Hematopoietic multipotent progenitor cell (in vitro differentiated cells): ENCODE measurements at places on chromosomes 2 and 18.

GRCh38 chr2:30074023-30074422, 72.8 kb upstream of the YPEL5 start:
- DNase-seq, result no peak

- DNase-seq, result no peak
Measured at GRCh38 chr2:102551329-102552096, 67.8 kb upstream of the SLC9A2 start.

DNA sequence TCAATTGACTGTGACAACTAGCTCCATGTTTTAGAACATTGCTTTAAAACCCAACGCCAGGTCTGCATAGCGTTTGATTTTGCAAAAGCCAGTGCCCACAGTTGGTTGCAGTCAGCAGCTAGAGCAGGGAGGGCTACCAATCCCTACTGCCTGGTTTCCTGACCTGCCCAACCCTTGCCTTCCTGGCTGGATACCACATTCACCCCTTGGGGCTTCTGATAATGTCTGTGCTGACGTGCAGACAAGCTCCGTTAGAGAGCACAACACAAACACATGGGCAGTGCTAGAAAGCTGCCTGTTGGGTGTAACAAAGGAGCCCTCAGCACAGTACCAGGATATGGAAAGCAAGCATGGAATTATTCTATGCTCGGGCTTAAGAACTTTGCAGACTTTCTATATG, 71.4 kb upstream of the THSD7B start:
- DNase-seq, result no peak

- no peak for DNase-seq
Measured at GRCh38 chr2:12819103-12819475, 102.4 kb downstream of the TRIB2 start.

DNA sequence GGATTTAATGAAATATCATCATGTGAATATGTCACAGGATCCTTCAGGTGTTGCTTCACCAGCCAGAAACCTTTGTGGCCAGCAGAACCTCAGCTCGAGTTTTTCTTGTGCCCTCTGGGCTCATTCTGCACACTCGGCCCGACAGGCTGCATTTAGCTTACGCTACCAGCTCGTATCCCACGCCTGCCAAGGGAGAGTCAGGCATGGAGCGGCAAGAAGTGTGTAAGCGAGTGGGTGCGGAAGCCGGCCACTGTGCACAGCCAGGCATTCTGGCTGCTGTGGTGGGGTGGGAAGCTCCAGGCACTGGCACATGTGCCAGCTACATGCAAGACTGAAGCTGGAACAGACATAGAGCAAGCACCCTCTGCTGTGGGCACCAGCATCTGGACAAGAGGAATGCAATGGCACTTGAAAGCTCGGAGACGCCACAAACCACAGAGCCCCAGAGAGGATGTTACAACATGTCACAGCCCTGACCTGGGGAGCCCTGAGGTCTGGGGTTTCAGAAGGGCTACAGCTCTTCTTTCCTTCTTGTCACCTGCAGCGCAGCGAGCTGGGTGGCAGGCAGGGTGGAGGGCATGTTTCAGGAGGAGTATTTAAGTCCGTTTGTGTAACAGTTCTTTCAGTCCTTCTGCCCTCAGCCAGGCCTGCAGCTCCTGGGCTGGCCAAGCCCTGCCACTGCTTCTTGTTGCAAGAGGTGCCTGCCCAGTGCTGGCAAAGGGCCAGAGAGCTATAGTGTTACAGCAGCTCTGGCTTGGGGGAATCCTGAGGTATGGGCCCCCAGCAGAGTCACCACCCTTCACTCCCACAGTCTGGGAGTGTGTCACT, 257.3 kb upstream of the HNMT start:
- DNase-seq, result no peak

GRCh38 chr18:68735483-68736343, 20.8 kb upstream of the TMX3 start:
- no peak for DNase-seq

DNA sequence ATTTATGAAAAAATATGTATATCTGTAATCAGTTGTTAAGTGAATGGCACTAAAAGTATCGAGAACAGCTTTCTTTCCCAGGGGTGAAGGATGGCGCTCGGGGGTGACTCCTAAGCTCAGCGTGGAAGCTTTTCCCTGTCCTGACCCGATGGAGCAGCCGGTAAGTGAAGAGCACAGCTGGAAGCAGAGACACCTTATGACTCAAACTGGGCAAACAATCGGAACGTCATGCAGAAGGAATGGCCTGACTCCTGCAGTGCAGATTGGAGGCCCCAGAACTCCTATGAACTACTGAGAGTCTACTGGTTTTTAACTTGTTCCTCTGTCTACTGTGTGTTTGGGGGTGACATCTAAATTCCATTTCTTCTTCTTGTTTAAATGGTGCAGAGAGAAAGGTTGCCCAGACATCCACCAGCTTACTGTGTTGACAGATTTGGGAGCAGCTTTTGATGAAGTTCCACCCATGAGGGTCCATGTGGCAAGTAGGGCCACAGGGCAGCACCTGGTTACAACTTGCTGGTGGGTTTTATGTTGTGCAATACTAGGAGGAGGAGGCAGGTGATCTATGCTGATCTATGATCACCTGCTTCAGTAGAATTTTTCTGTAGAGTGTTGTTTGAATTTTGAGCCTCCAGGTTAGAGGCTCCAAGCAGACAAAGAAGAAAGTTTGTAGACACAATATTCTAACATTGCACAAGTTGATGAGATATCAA, 52.8 kb upstream of the TMEM182 start:
- no peak for DNase-seq

GRCh38 chr2:144490017-144490416, 29.9 kb downstream of the ZEB2 start:
- peak; percentile 24 for DNase-seq

GRCh38 chr2:46087492-46087891, 209.7 kb upstream of the EPAS1 start:
- no peak for DNase-seq

DNA sequence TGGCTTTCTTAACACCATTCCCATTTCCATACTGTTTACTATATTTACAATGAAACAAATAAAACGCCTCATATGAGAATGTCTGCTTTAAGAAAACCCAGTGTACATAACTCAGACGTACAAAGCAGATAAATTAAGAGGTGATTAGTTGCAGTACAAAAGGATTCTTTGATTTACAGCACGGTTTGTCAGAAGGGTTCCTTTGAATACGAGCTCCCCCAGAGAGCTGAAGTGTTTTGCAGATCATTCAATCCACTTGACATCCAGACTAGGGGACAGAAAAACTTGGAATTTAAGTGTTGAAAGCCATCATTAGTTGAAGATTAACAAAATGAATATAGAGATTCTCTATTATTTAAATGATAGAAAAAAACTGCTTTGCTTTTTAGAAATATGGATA, 72.5 kb downstream of the RAPGEF4 start:
- DNase-seq, result no peak

GRCh38 chr2:227228061-227228667, 63.7 kb downstream of the COL4A3 start:
- no peak for DNase-seq

DNA sequence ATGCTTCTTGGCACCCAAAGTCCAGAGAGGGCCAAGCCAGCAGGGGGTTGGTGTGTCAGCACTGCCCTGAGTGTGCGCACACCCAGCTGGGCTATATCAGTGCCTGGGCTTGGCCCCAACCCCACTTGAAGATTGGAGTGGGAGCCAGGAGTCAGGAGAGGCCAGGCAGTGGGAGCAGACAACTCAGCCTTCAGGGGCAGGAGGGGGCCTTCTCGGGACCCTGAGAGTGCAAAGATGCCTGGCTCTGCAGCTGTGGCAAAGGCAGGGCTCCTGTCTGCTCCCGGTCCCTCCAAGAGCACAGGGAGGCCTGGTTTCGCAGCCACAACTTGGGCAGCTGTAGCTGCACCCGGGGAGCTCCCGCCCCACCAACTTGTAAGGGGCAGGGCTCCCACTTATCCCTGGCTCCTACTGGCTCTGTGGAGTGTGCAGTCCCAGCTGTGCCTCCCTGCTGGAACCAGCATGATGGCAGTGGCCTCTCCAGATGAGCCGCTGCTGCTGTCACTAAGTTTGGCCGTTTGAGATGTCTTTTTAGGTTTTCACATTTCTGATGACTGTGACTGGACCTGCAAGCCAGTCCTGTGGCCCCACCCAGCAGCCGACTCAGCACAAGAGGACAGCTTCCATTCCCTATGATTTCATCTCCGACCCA, 148.8 kb upstream of the HS6ST1 start:
- DNase-seq, result no peak

GRCh38 chr18:70380915-70381896, 92.4 kb downstream of the SOCS6 start:
- peak; percentile 39 for DNase-seq

GRCh38 chr18:74148543-74149070, 284 bp downstream of the TIMM21 start:
- no peak for DNase-seq

DNA sequence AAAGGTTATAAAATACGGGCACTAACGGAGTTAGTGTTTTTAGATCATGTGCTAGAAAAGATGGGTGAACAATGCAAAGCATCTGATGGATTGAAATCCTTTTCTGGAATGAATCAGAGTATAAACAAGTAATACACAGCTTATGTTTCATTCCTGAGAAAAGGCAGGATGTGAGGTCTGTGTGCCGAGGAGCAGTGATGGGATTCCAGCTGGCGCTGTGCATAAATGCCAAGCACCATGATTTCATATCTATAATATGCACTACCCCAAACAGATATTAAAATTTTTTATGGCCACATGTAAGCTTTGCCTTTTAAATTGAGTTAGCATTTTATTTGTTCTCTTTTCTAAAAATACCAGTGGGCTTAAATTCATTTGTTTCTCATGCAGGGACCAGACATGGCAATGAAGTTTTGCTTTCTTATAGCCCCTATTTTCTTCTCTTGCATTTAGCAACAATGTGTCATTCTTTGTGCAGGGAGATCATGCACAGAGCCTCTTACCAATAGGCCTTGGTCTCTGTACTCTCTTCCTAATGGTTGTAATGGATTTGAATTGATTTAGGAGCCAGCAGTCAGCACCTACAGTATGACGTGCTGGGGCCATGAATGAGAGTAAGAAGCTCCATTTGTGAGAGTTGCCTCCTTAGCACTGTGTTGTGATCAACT, 323.9 kb downstream of the SLC8A1 start:
- DNase-seq, result no peak

- DNase-seq, result no peak
Measured at GRCh38 chr2:138090330-138090729, 126.1 kb downstream of the HNMT start.

DNA sequence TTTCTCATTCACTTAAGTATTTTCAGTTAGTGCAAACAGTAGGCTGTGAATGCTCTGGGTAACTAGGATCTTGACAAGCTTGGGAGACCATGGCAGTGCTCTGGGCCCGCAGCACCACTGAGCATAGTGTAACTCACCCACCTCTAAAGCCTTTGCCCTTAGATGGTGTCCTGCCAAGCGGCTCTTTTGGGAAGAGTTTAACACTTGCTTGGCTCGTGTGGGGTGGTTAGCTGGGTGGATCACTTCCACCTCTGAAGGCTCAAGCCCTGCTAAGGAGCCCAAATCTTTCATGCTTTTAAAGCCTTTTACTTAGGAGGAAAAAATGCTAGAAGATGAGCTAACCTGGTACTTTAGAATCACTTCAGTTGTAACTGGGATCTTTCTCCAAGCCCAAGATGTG, 33.9 kb downstream of the PTPN18 start:
- no peak for DNase-seq

DNA sequence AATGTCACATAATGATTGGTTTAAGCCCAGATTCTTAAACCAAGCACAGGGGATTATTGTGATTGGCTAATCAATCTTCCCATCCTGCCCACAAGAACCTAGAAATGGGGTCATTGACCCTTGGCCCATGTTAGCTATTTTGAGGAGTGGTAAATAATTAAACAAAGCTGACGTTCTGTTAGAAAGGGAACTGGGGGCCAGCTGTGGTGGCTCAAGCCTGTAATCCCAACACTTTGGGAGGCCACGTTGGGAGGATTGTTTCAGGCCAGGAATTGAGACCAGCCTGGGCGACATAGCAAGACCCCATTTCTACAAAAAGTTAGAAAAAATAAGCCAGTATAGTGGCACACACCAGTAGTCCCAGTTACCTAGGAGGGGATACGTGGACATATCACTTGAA, 37.8 kb upstream of the PTPN4 start:
- no peak for DNase-seq

DNA sequence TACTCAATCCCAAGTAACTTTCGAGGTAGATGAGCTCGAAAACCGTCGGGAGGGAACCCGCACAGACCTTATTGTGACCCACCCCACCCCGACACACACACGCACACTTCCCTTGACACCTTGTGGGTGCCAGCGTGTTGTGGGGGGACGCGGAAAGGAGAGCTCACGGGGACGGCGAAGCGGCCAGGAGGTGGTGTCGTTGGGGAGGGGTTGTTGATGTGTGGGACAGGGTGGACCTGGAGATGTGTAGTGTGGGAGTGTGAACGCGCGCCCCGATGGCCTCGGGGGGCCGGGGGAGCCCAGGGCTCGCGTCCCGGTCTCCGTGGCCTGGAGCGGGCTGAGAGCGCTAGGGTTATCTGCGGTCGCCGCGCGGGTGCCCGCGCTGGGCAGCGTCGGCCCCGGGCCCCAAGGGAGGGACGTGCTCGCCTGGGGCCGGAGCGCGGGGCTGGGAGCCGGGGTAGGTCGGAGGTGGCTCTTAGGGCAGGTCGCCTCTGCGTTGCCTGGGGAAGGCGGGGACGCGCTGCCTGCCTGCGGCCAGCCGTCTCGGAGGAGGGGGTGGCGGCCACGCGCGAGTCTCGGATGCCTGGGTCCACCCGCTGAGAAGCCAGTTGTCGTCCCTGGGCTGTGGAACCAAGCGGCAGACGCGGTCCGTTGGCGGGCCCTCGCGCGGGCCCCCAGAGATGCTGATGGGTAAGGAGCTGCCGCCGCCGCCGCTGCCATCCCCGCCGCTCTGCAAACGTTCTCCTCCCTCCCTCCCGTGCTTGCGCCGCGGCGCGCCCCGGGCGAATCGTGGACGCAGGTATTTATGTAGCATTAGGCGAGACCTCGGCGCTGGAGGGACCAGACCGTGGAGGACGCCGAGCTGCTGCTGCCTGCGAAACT, 1.6 kb downstream of the KLHL29 start:
- DNase-seq, result peak; percentile 33
